ENCODE measurements at places on chromosomes 7 and 10. TPM values are rescaled to one million over a fixed set of nuclear protein-coding genes. Genes with fewer than 3 reads are reported as not detected.

Gene CACNB2
- 35.1 TPM for total RNA-seq

Gene CPN1
- not detected for total RNA-seq

Gene JCAD
- total RNA-seq = 11.9 TPM

Gene COL17A1
- total RNA-seq = not detected

Gene IRF5
- 1.3 TPM for total RNA-seq

Gene SERPINE1
- total RNA-seq = not detected

Gene CADPS2
- total RNA-seq = 10.0 TPM

Gene FAM107B
- total RNA-seq = 85.8 TPM

Gene PRRT4
- 2.5 TPM for total RNA-seq

Gene TYW1B
- 5.3 TPM for total RNA-seq

Gene OR13A1
- 0.63 TPM for total RNA-seq

Gene TRPV5
- total RNA-seq = 0.31 TPM

Gene HOXA9
- not detected for total RNA-seq

Gene A1CF
- total RNA-seq = not detected
